ENCODE measurements at places on chromosomes 2 and 18.

GRCh38 chr2:237271698-237272652 lies 142.0 kb downstream of the COL6A3 start:
- DNase-seq, result no peak

- DNase-seq, result no peak
Observed at GRCh38 chr18:57931038-57931437, 113.0 kb upstream of the NEDD4L start.

DNA sequence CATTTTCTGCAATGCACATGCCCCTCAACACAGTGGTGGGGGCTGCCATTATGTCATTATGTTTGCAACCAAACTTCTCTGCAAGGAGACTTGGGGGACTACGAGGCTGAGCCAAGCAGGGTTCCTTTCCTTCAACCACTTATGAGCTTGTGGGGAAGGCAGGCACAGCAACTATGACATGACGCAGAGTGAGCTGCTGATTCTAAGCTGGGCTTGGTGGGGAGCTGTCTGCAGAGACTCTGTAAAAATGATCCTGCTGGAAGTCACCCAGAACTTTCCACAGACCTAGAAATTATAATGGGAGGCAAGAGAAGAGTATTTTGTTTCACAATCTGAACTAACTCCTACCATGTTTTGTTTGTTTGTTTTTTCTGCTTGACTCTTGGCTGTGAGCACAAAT lies 55.6 kb downstream of the INPP5D start:
- DNase-seq, result no peak

- no peak for DNase-seq
Observed at GRCh38 chr2:72935611-72935957, 18.3 kb downstream of the EMX1 start.
